ENCODE measurements at places on chromosomes 12 and 14.

GRCh38 chr12:117865505-117865904, 103.3 kb downstream of the KSR2 start:
- DNase-seq, result no peak

- DNase-seq, result no peak
These were observed 16.7 kb downstream of the TMEM132D start for GRCh38 chr12:129887101-129887500.

DNA sequence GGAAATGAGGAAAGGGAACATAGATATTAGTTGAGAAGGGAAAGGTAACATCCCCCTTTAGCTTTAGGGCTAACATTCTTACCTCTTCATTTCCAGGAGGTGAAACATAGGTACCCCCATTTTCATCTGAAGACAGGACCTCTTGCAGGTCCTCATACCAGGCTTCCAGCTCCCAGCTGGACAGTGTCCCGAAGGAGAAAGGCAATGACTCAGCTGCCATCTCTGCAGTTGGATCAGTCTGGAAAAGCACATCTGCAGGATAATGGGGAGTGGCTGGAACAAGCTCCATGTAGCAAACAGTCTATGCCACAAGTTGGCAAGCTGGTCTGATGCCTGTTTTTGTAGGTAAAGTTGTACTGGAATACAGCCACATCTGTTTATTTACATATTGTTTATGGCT, 3.1 kb downstream of the DDIT3 start:
- no peak for DNase-seq

DNA sequence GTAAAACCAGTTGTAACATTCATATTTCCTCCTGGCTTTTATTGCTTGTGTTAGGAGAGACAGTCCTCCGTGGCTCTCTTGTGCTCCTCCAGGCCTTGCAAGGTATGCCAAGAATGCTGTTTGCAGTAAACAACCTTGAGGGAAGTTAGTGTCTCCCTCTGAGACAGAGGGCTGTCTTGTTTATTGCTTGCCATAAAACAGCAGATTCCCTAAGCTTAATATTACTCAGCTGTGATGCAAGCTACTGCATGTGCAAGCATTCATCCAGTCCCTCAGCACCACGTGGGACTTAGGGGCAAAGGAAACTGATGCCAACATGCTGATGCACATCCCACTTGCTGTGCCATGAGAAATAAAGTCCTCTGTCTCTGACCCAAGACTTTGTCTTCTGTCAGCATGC, 6.6 kb downstream of the POMT2 start:
- no peak for DNase-seq

- DNase-seq, result no peak
These were observed 183.3 kb downstream of the SSPN start for GRCh38 chr12:26378711-26379110.

DNA sequence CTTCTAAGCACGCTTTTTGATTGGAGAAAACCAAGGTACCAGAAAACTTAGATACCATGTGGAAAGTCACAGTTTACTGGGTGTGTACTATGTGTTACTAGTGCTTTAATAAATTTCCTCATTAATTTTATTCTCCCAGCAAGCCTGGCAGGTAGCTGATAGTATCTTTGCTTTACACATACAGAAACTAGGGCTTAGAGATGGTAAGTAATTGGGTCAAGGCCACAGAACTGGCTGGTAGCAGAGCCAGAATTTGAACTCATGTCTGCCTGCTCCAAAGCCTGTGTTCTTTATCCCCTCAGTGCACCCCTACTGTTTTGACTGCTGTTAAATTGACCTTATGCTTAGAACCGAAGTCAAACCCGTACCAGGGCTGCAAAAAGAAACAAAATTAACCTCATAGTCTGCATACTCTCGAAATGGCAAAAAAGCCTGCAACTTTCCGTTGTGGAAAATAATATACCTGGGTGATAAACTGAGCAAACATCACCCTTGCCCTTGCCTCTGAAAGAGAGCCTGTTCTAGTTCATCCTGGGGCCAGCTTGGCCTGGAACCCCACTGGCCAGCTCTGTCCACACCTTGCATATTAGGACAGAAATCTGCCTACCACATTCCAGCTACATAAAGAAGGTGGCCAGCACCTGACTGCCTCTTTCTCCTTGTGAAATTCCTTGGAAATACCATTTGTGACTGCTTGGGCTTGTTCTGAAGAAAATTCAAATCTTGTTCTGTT, 118.9 kb downstream of the ETV6 start:
- no peak for DNase-seq

DNA sequence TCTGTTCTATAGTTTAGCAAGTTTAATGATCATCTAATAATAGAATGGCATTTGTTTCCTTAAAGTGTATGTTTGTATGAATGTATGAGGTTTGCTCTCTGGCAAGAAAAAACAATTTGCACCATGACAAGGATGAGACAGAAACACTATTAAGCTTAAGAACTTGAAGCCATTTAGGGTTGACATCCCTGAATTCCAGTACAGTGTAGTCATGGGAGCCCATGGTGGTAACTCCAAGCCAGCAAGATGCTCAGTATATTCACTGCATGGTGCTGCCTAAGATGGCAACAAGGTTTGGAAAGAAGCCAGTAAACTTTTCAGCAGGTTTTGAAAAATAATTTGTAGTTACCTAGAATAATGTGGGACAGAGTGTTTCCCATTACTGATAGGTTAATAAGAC, 158.6 kb downstream of the PRIMA1 start:
- no peak for DNase-seq

DNA sequence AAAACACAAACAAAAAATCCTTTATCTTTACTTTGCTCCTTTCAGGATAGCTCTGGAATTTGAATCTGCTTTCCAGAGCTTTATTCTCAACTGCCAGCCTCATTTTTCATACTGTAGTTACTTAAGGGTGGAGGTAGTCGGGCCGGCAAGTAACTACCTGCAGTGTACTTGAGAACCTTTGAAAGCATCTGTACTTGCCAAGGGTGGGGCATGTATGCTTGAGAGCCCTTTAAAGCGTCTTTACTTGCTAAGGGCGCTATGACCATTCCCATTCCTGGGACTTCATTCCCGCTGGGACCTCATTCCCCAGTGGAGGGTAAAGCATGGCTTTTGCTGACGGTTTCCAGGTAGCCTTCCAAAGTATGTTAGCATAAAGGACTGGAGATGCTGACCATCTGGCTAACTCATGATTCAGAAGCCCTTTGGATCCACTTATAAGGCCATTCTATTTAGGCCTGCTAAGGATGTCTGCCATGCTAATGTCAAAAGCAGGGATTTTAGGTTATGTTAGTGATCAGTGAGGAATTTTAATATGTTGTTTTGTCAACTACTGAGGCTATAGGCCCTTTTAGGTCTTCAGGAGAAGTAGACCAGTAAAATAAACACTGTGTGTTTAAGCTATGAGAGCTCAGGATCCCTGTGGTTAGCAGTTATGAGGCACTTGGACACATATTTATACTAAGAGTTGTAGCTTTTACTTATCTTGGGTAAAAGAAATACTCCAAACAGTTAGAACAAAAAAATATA, 74.9 kb downstream of the CRADD start:
- no peak for DNase-seq

GRCh38 chr12:12877781-12878455, 13.4 kb upstream of the GPRC5A start:
- DNase-seq, result no peak

- no peak for DNase-seq
These were observed 31.9 kb downstream of the FOS start for GRCh38 chr14:75310295-75311111.

DNA sequence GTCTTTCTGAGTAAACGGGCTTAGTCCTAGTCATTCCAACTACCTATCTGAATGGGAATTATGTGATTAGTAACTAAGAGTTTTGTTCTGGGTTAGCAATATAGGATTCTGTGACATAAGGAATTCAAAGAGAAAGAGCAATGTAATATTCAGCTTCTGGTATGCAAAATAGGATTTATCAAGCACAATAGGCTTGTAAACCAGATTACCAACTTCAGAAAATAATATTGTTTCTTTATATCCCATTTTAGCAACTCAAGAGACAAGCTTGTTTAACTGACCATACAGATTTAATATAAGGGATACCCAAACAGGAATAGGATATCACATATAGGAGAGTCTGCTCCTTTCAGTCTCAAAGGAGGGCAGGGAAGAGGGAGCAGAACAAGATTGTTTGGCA, 240.9 kb downstream of the CEP128 start:
- DNase-seq, result no peak

DNA sequence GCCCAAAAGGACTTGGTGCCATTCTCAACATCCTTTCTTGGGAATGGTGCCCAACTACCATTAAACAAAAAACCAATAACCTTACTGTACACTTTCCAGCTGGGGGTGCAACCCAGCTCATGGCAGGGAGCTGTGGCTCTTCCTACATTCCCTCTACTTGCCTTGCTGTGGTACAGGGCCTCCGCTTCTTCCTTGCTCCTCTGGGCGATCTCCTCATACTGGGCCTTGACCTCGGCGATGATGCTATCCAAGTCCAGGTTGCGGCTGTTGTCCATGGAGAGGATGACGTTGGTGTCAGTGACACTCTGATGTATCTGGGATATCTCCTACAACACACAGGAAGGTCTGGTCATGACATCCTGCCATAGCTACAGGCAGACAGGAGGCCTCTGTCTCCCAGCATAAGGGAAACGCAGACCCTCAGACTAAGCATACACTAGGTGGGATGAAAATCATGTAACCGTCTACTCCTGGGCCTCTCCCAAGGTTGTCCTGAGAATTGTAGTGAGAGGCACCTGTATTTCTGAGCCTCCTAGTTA, 3.9 kb downstream of the KRT2 start:
- DNase-seq, result no peak

GRCh38 chr12:132206046-132206434, 61.8 kb downstream of the NOC4L start:
- DNase-seq, result no peak

- no peak for DNase-seq
These were observed 83.7 kb upstream of the ETV6 start for GRCh38 chr12:11565752-11566151.

GRCh38 chr12:117476341-117476740, 114.9 kb upstream of the NOS1 start:
- no peak for DNase-seq

- no peak for DNase-seq
These were observed 40.6 kb downstream of the SSH1 start for GRCh38 chr12:108816652-108817335.

Measured in activated CD8-positive, alpha-beta memory T cell treated with anti-CD3 and anti-CD28 coated beads for 4 hours (primary cell).